Dermis microvascular lymphatic vessel endothelial cell (primary cell): ENCODE measurements at places on chromosomes 12 and 14. TPM values are rescaled to one million over a fixed set of nuclear protein-coding genes. Genes with fewer than 3 reads are reported as not detected.

The SDR9C7 gene
- total RNA-seq, result not detected in 2 replicates

The CCDC196 gene
- total RNA-seq, result not detected in 2 replicates

The KRT79 gene
- not detected in 2 replicates for total RNA-seq

The ANO4 gene
- 1.5 and 1.7 TPM in 2 replicates for total RNA-seq

The B4GALNT3 gene
- total RNA-seq, result under 0.01 TPM in 2 replicates

The EML5 gene
- 0.13 TPM in 2 replicates for total RNA-seq

The BHLHE41 gene
- total RNA-seq, result under 0.01 and 0.13 TPM in 2 replicates

The CEP128 gene
- total RNA-seq, result 1.8 and 4.0 TPM in 2 replicates

The PDZRN4 gene
- total RNA-seq, result not detected in 2 replicates

The WIF1 gene
- total RNA-seq, result under 0.01 TPM in 1 of 2 replicates, not detected in the other

The TMEM63C gene
- 0.13 and 0.77 TPM in 2 replicates for total RNA-seq

The LALBA gene
- not detected in 2 replicates for total RNA-seq

The CAMKK2 gene
- total RNA-seq, result 21.3 and 26.9 TPM in 2 replicates

The TMEM117 gene
- 4.0 and 7.5 TPM in 2 replicates for total RNA-seq

The NFATC4 gene
- 0.76 and 1.0 TPM in 2 replicates for total RNA-seq

The LHX5 gene
- not detected in 2 replicates for total RNA-seq

The CLEC1B gene
- not detected in 2 replicates for total RNA-seq

The PRKD1 gene
- 4.5 and 7.2 TPM in 2 replicates for total RNA-seq
